Epithelial cell of prostate (primary cell): ENCODE measurements at places on chromosomes 6 and 20.

GRCh38 chr6:33206864-33207551 is 1.3 kb upstream of the RING1 start:
- DNase-seq: no peak

- no peak for DNase-seq
Observed at GRCh38 chr6:79756496-79756895, 125.4 kb downstream of the SH3BGRL2 start.

- DNase-seq: no peak
Observed at GRCh38 chr6:170284866-170285469, 5.9 kb downstream of the DLL1 start.

DNA sequence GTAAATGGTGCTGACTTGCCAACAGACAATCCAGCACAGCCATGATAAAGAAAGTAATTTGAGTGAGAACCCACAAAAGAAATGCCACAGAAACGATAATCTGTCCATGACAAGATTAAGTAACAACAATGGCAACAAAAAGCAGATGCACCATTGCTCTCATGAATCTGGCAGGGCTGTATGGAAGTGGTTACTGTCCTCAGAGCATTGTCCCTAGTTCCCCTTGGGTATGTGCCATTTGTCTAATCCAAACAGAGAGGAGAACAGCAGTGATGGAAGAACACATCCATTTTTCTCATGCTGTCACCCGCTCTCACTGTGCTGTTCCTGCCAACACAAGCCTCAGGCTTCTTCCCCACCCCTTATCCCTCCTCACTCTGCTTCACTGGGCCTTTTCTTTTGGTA is 65.8 kb downstream of the REV3L start:
- no peak for DNase-seq

DNA sequence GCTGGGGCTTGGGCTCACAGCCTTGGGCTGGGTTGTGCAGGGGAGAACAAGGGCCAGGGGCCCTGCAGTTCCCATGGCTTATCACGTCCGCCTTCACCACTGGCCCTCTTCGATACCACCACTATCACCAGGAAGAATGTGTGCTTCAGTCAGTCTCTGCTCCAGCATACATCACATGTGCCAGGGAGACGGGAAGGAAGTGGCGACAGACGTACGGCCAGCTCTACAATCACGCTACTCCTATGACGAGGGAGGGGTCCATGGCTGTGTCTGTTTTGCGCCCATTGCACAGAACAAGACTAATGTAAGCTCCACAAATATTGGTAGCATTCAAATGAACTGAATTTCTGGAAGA is 72.1 kb downstream of the TRAM2 start:
- no peak for DNase-seq

DNA sequence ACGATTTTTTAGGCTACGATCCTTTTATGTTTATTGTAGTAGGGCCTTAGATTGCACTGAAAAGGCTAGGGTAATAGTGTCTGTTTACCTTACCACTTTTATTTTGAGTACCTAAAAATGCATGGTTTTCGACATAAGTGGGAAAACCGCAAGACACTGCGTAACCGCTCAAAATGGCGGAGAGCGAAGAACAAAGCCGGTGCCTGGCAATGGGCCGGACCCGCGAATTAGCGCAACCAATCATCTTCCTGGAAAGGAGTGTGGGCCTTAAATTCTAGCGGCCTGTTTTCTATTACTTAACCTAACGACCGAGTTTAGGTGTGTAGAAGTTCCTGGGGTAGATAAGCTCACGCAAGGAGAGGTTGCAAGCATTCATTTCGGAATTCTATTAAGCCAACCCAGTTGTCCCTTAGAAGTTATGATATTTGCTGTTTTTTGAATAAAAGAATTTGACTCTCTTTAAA is 118.0 kb downstream of the HFE start:
- no peak for DNase-seq

GRCh38 chr6:83459663-83460062 is 28.8 kb upstream of the ME1 start:
- DNase-seq: no peak

DNA sequence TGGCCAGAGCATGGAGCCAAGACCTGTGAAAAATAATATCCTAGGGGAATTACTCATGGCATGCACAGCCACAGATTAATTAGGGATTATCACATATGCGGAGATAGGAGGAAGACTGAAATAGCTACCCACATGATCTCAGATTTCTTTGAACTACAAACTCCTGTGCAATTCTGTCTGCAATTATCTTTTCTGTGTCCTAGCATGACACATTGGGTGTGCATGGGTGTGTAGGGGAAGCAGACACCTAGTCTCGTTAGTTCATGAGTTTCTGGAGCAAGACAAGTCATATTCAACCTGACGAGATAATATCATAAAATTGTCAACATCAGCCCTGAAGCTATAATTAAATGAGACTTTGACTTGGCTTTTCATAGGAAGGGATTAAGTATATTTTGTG is 3.6 kb upstream of the SLC17A4 start:
- DNase-seq: no peak

GRCh38 chr6:76885861-76886301 is 577.4 kb downstream of the HTR1B start:
- no peak for DNase-seq

- no peak for DNase-seq
Observed at GRCh38 chr6:83153883-83154521, 39.1 kb downstream of the PGM3 start.

DNA sequence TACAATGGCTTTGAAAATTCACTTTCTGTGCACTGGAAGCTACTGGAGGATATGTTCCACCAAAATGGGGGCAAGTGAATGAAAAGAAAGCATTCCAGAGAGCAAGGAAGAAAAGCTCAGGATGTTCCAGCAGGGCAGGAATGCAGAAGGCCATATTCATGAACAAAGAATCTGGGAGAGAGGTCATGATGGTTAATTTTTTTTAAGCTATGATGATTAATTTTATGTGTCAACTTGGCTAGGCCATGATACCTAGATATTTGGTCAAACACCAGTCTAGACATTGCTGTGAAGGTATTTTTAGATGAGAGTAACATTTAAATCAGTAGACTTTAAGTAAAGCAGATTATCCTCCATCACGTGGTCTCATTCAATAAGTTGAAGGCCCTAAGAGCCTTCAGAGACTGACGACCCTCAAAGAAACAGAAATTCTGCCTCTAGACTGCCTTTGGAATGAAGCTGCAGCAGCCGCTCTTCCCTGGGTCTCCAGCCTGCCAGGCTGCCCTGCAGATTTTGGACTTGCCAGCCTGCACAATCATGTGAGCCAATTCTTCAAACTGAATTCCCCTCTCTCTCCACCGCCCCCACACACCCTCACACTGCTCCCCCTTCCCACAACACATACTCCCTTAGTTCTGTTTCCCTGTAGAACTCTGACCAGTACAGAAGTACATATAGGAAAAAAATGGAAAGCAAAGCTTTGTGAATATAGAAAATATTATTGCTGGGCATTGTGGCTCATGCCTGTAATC is 20.1 kb upstream of the GCM1 start:
- no peak for DNase-seq

DNA sequence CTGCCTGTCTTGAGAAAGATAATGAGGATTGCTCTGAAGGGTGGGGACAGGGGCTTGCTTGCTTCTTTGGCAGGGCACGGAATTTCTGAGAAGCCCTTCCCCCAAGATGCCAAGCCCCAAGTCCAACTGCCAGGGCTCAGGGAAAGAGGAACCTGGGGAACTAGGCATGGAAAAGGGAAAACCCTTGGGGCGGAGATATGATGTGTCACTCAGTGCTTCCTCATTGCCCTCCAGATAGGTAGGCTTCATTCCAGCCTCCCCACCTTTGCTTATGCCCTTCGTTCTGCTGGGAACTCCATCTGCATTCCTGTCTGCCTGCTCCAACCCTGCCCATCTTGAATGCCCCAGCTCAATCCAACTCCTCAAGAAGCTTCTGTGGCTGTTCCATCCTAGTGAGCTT is 61.2 kb downstream of the VEGFA start:
- DNase-seq: no peak

GRCh38 chr6:24909241-24910216 is 26.2 kb downstream of the RIPOR2 start:
- no peak for DNase-seq

GRCh38 chr6:98532004-98532403 is 302.4 kb upstream of the POU3F2 start:
- DNase-seq: no peak

- no peak for DNase-seq
Observed at GRCh38 chr6:18893540-18894269, 506.6 kb downstream of the RNF144B start.

DNA sequence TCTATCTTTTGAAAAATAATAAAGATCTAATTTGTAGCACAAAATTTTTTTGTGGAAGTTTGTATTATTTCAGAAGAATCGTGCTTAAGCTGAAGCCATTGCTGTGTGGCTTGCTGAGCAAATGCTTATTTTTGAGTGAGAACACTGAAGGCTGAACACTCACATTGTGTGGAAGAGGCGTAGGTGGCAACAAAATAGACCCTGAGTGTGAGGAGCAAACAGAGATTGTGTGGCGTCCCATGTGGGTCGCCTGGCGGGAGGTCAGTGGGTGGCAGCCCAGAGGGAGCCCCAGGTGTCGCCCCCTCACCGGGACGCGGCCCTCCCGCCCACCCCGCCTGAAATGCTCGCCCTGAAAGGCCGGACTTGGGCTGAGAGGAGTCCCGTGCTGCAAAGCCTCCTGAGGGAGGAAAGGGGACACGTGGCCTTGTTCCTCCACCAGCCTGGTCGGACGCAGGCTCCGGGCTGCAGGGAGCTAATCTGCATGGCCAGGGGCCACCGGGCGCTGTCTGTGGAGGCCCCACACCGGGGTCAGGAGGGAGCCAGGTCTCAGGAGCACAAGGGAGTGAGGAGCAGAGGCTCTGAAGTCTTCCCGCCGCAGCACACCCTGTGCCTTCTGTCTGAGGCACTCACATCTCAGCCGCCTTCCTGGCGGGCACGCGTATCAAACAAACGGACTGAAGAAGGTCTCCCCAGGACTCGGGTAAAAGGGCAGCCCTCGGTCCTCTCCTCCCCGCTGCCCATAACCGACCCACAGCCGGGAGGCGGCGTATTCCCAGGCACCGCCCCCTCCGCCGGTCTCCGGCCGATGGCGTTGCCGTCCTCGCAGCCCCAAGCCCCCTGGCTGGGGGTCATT is 15.9 kb downstream of the DDO start:
- no peak for DNase-seq

DNA sequence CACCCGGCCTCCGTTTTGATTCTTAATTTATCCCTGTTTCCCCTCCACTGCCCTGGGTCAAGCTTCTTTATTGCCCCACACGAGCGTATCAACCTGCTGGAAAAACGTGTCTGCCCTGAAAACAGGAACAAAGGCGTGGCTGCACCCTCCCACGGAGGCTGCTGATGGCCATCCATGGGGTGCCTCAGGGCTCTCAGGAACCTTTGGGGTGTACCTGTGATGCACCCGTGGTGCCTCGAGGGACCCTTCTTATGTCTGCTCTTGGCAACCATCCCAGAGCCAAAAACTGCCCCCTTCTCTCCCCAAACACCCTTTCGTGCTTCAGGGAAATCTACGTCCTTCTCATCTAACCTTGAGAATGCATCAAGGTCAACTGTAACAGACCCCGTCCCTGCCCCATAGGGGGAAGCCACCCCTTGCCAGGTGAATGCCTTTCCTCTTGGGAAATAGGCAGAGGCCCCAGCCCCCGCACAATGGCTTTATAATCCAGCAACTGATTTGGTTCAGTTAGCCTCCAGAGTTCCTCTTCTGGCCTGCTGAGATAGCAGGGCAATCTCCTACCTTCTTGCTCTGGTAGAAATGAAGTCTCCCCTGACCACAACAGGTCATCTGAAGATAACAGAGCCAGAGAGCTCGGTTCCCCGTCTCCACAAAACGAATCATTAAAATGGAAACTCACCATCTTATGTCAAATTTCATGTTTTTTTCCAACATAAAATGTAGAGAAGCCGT is 29.4 kb downstream of the PSMG4 start:
- DNase-seq: no peak

DNA sequence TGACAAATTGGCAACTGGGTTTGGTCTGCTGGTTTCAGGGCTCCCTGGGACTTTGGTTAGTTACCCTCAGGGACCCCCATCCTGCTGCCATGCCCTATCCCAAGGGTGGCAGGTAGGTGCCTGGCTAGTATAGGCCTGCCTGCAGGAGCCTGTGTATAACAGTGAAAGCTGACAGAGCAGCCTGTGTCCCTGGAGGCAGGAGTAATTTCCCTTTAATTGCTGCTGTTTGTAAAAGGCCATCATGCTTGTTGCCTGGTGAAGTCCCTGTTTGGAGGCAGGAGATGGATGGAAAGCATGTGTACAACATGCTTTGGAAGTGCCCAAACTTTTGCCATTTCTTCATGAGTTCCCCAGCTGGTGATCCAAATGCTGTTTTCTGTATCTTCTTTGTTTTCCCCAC is 30.1 kb downstream of the CMTR1 start:
- no peak for DNase-seq

- no peak for DNase-seq
Observed at GRCh38 chr6:121319112-121319553, 15.1 kb downstream of the TBC1D32 start.

GRCh38 chr6:152482289-152482688 is 154.9 kb downstream of the SYNE1 start:
- DNase-seq: no peak

GRCh38 chr6:23173234-23173633 is 603.9 kb downstream of the HDGFL1 start:
- peak; percentile 8 for DNase-seq

DNA sequence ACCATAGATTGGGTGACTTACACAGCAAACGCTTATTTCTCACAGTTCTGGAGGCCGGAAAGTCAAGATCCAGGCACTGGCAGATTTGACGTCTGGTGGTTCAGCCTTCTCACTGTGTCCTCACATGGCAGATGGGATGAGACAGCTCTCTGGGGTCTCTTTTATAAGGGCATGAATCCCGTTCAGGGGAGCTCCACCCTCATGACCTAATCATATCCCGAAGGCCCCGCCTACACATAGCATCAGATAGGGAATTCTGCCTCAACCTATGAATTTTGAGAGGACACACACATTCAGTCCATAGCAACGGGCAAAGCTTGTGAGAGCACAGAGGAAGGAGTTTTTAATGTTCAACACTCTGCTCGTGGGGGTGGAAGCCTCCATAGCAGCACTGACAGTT is 27.5 kb downstream of the DAAM2 start:
- DNase-seq: no peak

DNA sequence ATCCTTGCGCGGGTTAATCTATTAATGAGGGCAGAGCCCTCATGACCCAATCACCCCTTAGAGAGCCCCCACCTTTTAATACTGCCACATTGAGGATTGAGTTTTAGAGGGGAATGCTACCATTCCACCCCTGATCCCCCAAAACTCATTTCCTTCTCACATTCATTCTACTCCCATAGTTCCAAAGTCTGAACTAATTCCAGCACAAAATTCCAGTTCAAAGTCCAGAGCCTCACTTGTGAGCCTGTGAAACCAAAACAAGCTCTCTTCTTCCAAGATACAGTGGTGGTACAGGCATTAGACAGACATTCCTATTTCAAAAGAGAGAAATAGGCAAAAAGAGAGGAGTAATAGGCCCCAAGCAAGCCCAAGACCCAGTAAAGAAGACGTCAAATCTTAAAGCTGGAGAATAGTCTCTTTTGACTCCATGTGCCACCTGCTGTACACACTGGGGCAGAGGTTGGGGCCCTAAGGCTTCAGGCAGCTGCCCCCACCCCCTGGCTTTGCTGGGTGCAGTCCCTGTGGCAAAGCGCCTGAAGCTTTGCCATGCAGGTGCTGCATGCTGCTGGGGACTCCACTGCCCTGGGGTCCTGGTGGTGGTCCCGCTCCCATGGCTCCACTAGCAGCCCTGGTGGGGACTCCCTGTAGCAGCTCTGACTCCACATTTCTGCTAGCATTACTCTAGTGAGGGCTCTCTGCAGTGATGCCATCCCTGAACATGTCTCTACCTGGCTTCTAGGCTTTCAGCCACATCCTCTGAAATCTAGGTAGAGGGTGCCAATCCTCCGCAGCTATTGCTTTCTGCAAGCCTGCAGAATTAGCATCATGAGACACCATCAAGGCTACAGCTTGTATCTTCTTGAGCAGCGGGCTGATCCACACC is 41.3 kb downstream of the RSPH3 start:
- DNase-seq: no peak
